ENCODE measurements at places on chromosomes 11 and 22.

DNA sequence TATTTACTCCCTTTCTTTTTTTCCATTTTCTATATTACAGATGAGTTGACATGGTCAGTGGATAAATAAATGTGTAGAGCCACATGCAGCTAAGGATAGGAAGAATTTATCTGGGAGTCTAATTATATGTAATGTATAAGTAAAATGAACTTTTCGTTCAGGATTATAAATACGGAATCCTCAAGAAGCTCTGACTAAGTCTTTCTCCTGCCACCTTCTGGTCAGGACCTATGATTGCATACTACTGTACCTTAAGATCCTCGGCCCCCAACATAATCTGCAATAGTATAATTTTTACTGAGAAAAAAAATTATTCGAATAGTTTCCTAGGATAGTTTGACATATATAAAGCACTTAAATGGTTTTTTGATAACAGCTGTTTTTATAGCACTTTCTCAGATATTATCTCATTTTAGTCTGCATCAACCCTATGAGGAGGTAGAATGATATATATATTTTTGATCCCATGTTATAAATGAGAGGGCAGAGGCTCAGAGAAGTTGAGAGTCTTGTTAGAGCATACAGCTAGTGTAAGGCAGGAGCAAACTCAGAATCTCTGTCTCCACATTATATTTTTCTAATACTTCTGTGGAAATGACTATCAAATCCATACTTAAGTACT lies 36.1 kb downstream of the CCDC90B start:
- DNase-seq = peak; percentile 2

DNA sequence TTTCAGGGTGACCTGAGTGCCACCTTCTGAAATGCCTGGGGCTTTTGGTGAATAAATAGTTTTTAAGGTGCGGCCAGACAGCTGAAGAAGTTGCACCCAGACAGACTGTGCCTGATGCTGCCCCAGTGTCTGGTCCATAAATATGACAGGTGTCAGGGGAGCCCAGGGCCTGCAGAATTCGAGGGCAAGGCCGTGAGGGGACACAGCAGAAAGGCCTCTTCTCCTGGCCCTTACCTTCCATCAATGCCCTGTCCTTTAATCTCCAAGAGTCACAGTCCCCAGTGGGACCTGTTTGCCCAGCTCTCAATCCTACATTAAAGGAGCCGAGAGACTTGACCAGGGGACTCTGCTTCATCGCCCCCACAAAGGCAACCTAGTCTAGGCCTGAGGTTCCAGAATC lies 45.7 kb downstream of the NAT10 start:
- DNase-seq = no peak

GRCh38 chr11:9047964-9048523 lies 43.4 kb downstream of the SCUBE2 start:
- DNase-seq = no peak

DNA sequence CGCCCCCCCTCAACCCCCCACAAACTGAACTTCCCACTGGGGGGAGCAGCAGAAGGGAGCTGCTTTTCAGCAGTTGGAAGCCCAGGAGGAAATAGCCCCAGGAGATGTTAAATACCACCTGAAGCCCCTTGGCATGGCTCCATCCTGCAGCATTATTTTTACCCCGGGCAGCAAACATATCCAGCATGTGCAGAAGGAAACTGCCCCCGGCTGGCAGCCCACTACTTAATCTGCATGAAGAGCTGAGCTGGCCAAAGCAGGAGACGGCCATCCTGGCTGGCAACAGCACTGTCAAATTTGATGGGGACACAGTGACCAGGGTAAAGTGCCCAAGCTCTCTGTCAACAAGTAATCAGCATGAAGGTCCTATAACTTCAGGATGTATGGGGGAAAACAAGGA lies 32.0 kb downstream of the BUD13 start:
- no peak for DNase-seq

- DNase-seq = peak; percentile 65
Observed at GRCh38 chr22:37681556-37682049, 4.5 kb upstream of the NOL12 start.

GRCh38 chr11:33021937-33022336 lies 6.3 kb downstream of the DEPDC7 start:
- DNase-seq = no peak

DNA sequence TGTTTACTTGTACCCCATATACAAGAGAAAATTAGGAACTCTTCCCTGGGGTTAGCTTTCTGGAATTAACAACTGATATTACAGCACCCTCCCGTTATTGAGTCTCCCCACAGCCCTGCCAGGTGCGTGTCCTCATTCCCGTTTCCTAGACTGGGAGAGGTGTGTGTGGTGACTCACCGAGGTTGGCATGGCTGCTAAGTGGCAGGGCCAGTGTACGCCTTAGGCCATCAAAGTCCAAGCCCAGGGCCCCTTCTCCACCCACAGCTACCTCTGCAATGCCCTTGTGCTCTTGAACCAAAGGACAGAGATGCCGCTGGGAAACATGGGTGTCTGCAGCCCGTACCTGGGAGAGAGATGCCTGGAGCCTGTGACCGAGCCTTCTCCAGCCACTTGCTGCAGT lies 12.3 kb downstream of the IFT27 start:
- no peak for DNase-seq

GRCh38 chr11:95545116-95545875 lies 244.3 kb downstream of the FAM76B start:
- no peak for DNase-seq

- DNase-seq = no peak
Observed at GRCh38 chr11:79857377-79858214, 416.8 kb upstream of the TENM4 start.

DNA sequence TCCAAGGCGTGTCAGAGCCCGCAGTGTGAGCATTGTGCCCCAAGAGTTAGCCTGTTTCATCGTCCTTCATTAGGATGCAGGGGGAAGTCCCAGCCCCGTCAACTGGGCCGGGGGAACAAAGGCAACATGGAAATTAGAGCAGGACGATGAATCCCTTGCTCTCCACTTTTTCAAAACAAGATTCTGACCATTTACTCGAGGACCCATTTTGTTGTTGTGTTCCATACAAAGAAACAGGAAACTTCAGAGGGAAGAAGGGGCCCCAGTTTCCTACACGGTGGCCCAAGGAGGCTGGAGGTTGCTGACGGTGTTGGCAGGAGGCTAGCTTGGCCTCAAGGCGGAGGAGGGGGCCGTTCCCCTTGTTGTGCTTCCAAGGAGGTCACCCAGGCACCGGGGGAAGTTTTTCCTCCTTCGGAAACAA lies 44.0 kb upstream of the SLC1A2 start:
- no peak for DNase-seq

- no peak for DNase-seq
Observed at GRCh38 chr22:36472689-36473088, 8.8 kb downstream of the TXN2 start.

DNA sequence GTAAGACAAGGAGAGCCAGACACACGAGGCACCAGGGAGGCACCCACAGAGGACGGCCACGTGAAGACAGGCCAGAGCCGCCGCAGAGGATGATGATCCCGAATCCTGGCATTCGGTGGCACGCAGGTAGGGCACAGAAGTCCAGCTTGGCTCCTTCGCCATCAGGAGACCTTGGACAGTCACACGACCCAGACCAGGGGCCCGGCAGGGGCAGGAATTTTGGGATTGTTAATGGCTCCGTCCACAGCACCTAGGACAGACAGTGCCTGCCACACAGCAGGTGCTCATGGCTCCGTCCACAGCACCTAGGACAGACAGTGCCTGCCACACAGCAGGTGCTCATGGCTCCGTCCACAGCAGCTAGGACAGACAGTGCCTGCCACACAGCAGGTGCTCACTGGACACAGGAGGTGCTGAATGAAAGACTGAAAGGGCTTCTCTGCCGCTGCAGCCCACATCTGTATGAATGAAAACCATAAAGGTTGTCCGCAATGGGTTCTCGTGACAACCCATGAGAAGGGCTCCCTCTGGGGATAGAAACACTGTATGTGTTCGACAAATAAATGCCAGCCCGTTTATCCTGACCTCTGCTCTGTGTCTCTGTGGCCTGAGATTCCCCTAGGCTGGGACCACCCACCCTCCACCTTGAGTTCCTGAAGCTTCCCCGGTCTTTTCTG lies 341.6 kb downstream of the CTTN start:
- no peak for DNase-seq

DNA sequence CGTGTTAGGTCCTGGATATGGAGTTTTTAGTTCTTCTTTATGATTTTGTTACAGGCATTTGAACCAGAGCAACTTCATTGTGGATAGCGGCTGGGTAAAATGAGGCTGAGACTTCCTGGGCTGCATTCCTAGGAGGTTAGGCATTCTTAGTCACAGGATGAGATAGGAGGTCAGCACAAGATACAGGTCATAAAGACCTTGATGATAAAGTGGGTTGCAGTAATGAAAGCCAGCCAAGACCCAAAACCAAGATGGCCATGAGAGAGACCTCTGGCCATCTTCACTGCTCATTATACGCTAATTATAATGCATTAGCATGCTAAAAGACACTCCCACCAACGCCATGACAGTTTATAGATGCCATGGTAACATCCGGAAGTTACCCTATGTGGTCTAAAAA lies 23.4 kb upstream of the CLMP start:
- DNase-seq = no peak

DNA sequence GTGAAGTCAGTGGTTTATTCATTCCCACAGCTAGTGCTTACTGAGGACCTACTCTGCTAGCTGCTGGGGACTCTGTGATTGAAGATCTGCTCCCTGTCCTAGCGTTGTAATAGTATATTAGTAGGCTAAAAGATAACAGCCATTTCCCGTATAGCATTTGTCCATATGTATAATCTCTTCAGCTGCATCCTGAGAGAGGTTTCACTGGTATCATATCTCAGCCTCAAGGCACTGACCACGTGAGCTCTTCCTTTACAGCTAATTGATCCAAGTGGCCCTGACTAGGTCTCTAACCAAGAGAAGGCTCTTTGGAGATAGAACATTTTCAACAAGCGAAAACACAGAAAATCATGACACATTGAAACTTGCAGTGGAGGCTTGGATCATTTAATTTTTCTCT lies 110.2 kb downstream of the APIP start:
- no peak for DNase-seq

- no peak for DNase-seq
Observed at GRCh38 chr11:11521306-11522002, 100.4 kb downstream of the GALNT18 start.

DNA sequence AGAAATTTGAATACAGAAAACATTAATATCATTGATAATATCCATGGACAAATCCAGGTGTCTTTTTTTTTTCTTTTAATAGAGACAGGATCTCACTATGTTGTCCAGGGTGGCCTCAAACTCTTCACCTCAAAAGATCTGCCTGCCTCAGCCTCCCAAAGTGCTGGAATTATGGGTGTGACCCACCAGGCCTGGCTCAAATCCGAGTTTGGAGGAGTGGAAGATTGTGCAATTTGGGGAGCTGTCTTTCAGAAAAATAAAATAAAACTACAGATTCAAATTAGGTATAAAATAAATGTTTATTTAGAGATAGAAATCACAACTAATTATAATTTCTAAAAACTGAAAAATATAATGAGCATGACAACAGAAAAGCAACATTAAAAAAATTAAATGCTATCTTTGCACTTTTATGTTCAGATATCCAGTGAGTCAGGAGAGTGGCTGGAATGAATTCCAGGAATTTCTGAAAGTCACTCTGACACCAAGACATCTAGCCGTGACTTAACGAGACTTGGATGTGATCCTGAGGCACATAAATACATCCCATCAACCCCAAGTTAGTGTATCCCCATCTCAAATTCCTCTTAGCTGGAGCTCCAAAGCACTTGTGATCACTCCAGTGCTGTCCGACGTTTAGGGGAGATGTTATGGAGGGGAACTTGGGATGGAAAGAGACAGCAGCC lies 128.6 kb upstream of the THY1 start:
- no peak for DNase-seq

DNA sequence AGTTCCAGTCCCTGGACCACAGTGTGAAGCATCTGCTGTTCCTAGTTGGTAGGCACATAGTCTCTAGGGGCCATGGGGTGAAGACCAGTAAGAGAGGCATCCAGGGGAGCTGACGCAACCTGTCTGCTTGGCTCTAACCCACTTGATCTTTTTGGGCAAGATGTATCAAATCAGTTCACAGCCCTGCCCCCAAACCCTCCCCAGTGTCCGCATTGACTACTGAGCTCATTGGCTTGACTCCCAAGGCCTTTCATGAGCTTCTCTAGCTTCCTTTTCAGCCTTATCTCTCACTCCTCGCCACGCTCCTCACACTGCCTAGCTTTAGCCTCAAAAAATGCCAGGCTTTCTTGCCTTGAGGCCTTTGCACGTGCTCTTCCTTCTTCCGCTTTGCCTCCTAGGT lies 29.7 kb upstream of the ABCC8 start:
- DNase-seq = no peak

GRCh38 chr22:32926600-32926999 lies 125.1 kb downstream of the TIMP3 start:
- no peak for DNase-seq

- no peak for DNase-seq
Observed at GRCh38 chr11:93504110-93505095, 38.8 kb downstream of the SMCO4 start.
